ENCODE measurements at places on chromosomes 2 and 18.

- DNase-seq = no peak
Measured at GRCh38 chr2:5070257-5070656, 621.9 kb upstream of the SOX11 start.

DNA sequence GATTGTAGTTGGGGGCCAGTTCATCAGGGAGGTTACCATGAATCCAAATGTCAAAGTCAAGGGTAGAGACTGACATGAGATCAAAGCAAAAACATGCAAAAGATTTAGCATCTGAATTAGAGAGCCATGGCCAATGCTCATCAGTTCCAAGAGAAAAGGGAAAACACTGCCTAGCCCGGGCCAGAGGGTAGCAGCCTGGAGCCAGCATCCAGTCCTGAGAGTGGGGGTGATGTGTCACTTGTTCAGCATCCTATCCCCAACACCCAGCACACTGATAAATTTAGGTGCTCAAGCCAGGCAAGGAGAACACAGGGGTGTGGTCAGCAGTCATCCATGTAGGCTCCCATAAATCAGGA lies 76.9 kb upstream of the PPP1CB start:
- no peak for DNase-seq

GRCh38 chr2:195238826-195239225 lies 418.2 kb upstream of the SLC39A10 start:
- DNase-seq = no peak

- no peak for DNase-seq
Measured at GRCh38 chr2:9311488-9311887, 104.9 kb downstream of the ASAP2 start.

GRCh38 chr2:95075440-95076132 lies 46.0 kb downstream of the MRPS5 start:
- no peak for DNase-seq

DNA sequence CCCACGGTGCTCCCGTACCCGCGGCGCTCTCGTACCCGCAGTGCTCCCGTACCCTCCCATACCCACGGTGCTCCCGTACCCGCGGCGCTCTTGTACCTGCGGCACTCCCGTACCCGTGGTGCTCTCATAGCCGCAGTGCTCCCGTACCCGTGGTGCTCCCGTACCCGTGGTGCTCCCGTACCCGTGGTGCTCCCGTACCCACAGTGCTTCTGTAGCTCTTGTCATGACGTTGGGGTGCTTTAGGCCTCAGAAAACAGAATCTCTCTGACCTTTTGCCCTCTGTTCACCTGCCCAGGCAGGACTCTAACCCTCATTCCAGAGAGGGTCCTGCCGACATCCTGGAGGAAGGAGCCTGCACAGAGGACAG lies 35.3 kb downstream of the SLC66A2 start:
- no peak for DNase-seq
